ENCODE measurements at places on chromosomes 16 and 17.

- no peak for DNase-seq
These were observed 107.9 kb downstream of the HAPSTR1 start for GRCh38 chr16:9199311-9199710.

- no peak for DNase-seq
These were observed 454.8 kb upstream of the CDH11 start for GRCh38 chr16:65576631-65577030.

DNA sequence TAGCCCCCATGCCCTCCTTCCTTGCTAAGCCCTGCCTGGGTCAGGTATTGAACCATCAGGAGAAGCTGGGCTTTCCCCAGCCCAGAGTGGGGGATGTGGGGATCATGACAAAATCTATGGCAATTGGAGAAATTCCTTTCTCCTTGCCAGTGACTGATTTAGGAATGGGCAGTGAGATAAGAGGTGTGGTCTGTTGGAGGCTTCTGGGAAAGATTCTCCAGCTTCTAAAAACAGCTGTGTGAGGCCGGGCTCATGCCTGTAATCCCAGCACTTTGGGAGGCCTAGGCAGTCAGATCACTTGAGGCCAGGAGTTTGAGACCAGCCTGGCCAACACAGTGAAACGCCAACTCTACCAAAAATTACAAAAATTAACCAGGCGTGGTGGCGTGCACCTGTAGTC, 69.1 kb downstream of the SRCIN1 start:
- DNase-seq: no peak

- no peak for DNase-seq
These were observed 119.9 kb upstream of the SMURF2 start for GRCh38 chr17:64781810-64782555.

GRCh38 chr17:79852748-79853147, 13.5 kb upstream of the CBX4 start:
- DNase-seq: no peak

DNA sequence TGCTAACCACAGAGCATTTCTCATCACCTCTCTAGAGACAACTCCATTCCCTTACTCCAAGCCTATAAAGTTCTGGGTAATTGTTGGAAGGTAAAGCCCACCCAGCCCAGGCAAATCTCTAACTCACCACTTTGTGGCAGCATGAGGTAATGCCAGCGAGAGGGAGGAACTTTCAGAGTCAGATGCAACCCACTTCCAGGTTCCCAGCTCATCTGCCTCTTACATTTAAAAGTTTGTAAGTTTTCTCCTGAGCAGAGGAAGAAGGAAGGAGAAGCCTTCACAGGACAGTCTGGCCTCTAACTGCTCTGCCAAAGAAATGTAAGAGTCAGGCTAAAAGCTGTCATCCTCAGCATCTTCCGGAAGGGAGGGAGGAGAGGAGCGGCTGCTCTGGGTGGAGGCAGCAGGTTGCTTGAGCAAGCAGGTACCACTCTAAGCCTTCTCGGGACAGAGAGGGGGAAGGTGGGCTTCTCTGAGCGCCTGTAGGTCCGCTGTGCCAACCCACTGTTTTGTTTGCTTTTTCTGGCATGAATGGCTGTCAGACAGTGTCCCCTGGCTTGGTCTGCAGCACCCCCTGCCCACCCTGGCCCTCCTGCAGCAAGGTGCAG, 1.0 kb downstream of the ZNF319 start:
- no peak for DNase-seq

DNA sequence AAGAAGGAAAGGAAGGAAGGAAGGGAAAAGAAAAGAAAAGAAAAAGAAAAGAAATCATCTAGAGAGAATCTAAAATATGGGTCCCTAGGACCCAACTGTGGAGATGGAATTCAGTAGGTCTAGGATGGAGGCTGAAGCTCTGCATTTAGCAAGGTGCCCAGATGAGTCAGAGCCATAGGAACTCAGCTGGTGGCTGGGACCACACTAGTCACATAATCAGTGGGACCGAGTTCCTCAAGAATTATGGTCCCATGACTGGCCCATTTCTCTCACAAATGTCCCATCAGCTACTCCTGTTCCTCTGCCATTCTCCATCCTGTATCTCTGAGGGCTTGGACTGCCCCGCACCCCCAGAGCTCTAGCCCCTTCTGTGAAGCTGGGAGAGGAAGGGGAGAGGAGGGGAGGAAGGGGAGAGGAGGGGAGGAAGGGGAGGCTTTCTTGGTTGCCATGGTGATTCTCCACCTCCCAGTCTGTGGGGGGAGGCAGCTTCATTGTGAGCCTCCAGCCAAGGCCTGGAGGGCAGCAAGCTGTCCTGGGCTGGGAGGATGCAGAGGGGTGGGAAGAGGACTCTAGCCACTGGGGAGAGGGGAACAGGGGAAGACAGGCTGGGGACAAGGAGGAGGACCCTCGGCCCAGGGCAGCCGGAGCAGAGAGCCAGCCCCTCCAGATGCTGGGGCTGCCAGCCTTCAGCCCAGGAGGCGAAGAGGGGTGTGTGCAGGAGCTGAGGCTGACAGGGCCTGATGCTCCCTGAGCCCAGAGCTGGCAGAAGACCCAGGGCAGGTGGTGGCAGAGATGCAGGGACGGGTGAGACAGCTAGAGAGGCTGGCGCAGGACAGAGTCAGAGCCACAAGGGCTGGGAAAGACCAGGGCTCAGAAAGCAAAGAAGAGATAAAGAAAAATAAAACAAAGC, 37.8 kb upstream of the LHX1 start:
- DNase-seq: no peak

GRCh38 chr16:25434064-25434463, 176.4 kb upstream of the ZKSCAN2 start:
- no peak for DNase-seq

DNA sequence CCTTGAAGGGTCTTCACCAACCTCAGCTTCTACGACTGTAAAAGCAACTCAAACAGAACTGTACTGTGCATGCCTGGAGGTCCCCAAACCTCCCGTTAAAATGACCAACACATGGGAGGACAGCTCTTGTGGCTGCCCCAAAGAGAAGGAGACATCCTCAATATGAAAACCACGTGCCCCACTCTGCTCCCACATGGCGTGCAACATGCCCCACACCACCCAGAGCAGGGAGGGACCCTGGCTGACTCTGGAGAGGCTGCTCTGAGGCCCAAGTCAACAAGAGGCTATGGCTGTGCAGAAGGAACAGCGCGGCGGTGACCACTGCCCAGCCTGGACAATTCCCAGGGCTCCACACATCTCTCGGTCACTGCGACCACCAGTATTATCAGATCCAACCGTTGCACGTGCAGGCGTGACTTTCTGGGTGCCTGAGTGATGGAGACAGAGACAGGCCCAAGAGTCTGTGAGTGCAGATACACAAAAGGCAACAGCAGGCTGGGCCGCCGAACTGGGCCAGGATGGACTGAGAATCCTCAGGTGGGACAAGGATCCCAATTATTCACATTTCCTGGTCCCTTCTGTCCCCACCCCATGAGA, 1.4 kb downstream of the PLD6 start:
- DNase-seq: no peak

- no peak for DNase-seq
These were observed 267.7 kb downstream of the ABCC12 start for GRCh38 chr16:47888142-47888541.

GRCh38 chr16:56769677-56770076, 39.7 kb downstream of the NUP93 start:
- no peak for DNase-seq

DNA sequence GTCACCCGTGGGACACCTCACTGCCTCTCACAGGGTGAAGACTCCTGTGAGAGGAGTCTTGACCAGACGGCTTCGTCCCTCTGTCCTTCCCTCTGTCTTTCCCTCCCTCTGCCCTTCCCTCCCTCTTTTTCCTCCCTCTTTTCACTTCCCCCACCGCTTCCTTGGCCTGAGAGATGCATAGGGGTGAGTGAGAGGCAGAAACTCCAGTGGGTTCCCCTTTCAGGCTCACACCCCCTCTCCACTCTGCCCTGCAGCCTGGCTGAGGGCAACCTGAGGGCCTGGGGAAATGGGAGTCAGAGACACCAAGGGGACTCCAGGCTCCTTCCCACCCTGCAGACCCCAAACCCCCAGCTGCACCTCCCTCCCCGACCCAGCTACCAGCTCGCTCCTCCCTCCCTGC, 14.6 kb upstream of the KRT17 start:
- no peak for DNase-seq

DNA sequence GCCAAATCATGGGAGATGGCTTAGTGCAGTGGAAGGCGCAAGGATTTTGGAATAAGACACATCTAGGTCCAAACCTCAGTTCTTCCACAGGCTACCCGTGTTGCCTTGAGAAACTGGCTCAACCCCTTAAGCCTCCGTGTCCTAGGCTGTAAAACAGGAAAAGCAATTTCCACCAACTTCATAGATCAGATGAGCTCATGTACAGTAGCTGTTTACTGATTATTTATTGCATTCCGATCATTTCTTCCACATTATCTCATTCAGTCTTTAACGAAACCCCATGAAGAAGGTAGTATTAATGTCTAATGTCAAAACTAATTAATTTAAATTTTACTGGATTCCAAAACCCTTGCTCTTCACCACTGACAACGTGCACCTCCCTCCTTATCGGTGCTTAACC, 231.6 kb downstream of the GRIN2A start:
- DNase-seq: no peak

GRCh38 chr16:5027575-5028235, 6.0 kb downstream of the NAGPA start:
- DNase-seq: no peak

DNA sequence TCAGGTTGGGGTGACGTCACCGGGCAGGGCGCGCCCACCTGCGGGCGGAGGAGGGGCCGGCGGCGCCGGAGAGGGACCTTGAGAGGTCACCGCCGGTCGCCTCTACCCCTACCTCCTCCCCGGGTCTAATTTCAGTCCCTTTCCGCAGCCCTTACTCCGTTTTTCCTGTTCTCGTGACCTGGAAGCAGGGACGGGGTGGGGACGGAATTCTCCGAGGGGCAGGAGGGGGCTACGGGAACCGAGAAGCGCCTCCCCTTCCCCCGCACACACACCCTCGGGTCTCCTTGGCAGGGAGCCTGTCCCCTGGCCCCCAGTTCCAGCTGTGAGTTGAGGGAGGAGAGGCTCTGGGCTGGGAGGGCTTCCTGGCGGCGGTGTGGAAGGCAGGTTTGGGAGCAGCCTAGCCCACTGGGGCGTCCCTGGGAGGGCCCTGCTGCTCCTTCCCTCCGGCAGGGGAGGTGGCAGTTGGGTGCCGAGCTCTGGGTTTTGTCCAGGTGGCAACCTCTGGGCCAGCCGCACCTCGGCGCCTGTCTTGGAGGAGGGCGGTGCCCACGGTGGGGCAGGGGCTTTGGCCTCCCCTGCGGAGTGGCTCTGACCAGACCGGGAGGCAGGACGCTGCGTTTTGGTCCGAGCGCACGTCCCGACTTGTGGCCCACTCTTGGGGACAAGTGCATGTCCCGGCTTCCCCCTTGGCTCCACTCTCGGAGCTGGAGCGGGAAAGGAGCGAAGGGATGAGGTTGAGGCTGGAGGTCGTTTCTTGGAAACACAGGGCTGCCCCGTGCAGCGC, 773 bp downstream of the SYNGR3 start:
- DNase-seq: no peak

GRCh38 chr17:39063681-39064069, 87.8 kb downstream of the PLXDC1 start:
- DNase-seq: no peak

- DNase-seq: no peak
These were observed 95.7 kb upstream of the AKTIP start for GRCh38 chr16:53598511-53599275.

DNA sequence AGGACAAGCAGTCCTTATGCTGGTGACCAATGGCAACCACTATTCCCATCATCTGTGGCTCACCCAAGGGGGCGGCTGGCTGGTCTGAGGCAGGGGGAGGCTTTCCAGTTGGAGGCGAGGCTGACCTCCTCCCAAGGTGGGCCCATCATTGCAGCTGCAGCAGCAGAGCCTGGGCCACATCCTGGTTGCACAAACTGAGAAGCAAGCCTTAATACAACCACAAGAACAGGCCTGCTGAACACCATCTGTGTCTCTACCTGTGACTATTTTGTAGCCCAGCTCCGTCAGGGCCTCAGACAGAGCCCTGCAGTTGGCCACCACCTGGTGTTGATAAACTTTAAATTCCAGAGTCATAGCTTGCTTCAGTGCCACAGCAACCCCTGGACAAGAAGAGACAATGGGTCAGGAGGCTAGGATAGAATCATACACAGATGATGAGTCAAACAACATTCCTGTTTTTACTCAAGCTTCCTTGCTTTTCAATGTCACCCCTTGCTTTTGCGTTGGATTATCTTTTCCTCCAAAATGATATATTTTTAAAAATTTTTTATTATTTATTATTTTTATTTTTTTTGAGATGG, 17.9 kb downstream of the SMCR8 start:
- DNase-seq: no peak

- DNase-seq: no peak
These were observed 42.3 kb upstream of the CCNF start for GRCh38 chr16:2386990-2387389.

GRCh38 chr16:85067426-85067825, 39.8 kb downstream of the KIAA0513 start:
- no peak for DNase-seq

GRCh38 chr16:11708421-11708820, 34.2 kb downstream of the TXNDC11 start:
- no peak for DNase-seq

GRCh38 chr16:27993587-27993986, 69.9 kb downstream of the GSG1L start:
- DNase-seq: no peak

DNA sequence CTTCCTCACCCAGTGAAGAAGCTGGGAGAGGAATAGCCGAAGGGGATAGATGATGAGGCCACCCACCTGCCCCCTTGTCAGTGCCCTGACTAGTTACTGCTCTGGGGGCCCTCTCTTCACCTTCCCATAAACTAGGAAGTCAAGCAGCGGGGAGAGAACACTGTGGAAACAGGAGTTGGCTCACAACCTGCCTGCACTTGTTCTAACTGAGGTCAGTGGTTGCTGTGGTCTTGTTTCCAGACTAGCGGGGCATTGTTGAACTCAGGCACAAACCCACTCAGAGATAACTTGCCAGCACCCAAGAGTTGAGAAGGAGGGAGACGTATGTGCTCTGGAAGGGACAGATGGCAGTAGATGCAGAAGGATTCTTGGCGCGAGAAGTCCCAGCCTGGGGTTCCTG, 48.6 kb upstream of the DDX52 start:
- DNase-seq: no peak

DNA sequence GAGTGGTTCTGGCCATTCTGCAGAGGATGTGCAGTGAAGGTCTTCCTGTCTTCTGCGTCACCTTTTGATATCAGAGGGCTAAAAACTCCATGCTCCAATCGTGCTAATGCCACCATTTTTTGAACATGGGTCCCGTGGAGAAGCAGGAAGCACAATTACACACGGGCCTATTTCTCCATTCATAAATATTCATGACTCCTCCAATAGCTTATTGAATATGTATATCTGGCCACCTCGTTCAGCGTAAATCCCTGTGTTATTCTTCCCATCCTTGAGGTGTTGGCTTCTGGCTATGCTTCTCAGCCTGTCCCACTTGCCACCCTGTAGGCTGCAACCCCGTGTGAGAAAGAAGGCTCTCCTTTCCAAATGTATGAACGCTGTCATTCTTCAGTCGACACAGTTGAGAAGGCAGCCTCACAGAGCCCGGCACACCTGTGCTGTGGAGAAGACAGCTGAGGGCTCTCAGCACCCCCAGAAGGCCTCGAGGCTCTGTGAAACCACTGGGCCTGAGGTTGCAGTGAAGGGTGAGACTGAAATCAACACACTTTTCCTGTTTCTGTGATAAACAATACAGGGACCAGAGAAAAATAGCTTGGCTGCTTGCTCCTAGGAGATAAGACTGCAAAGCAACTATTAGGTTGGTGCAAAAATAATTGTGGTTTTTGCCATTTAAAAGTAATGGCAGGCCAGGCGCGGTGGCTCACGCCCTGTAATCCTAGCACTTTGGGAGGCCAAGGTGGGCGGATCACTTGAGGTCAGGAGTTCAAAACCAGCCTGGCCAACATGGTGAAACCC, 4.9 kb upstream of the ANKRD40CL start:
- DNase-seq: no peak

- DNase-seq: no peak
These were observed 4.5 kb upstream of the BRCA1 start for GRCh38 chr17:43129671-43130010.

Measured in muscle of back (tissue), 13 donors.